ENCODE measurements at places on chromosomes 7 and 10.

GRCh38 chr7:148575640-148576411 lies 14.7 kb upstream of the C7orf33 start:
- peak; percentile 84 for DNase-seq

DNA sequence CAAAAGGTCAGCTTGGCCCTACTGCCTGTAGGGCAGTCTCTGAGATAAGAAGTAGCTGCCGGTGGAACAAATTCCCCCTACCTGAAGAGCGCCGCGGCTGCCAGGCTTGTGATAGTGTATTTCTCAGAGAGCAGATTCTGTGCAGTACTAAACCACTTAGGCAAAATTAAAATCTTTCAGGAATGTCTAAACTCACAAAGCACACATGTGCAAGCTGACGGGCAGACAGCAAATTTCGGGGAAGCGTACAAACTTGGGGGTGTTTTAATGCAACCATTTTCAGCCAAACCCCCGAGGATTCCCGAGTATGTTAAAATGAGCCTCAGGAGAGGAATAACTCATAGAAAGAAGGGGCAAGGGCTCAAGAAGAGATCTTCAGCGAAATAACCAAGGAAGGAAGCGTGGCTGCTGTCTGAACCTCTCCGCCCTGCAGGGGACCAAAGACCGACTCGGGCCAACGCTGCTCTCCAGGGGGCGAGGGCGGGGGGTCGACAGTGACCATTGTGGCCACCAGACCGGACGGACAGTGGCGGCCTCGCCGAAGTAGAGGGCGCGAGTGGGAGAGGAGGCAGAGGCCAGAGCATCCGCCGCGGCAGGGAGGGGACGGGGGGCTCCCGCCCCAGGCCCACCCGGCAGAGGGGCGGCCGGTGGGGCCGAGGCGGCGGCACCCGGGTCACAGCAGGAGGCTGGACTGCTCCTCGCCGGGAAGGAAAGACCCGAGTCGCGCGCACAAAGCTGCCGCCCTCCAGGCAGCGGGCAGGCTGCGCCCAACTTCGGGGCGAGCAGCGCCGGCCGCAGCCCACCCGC lies 819 bp downstream of the HYCC1 start:
- DNase-seq, result peak; percentile 33

GRCh38 chr7:28588602-28589001 lies 176.3 kb downstream of the CREB5 start:
- no peak for DNase-seq

- DNase-seq, result no peak
Observed at GRCh38 chr7:121504482-121504881, 108.4 kb upstream of the FAM3C start.

DNA sequence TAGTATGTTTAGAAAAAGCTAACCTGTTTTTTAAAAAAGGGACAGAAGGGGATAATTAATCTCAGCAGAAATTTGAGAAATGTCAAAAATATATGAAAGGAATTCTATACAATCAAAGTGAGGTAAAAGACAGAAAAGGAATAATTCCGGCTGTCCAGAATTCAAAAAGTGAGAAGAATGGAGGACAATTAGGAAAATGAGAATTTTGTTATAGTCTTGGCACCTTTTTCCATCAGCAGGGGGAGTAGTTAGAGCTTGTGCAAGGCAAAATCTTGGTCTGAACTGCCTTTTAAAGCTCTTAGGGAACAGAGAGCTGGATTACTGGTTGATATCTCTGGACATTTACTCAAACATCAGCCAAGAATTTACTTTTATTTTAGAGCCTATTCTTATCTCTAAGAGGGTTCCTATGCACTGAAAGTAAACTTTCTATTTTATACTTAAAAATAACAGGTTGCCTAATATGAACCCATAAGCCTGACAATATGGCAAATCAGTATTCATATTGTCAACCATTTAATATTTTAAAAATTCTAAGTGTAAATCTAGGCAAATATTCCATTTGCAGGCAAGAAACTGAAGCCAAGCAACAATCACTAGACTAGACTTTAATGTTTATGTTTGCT lies 185.6 kb downstream of the ANK3 start:
- no peak for DNase-seq

- DNase-seq, result no peak
Observed at GRCh38 chr10:130470973-130471372, 334.8 kb downstream of the GLRX3 start.

DNA sequence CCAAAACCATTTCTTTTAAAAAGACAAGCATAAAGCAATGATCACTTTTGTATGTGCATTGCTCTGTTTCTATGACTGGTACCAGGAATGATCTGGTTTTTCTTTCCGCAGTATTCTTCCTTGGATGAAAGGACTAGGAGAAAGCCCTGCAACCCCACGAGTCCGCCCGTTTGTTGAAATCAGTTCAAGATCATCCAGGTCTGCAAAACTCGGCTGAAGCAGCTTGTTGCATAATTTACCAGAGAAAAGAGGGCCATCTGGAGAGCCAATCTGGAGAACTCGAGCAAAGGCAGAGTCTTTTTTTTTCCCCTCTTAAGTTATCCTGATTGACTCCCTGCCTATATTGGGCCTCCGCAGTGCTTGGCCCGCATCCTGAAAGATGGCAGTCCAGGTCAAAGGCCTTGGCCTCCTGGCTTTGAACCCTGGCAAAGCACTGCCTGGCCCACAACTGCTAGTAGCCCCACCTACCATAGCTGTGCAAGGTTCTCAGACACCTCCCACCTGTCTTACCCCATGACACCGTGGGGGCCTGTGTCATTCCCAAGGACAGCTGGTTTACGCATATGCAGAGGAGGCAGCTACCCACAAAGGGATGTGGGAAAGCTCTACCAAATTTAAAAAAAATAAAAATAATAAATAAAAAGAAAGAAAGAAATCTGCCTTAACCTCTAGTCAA lies 572.2 kb downstream of the INHBA start:
- DNase-seq, result no peak

All from activated T-cell treated with anti-CD3 and anti-CD28 coated beads, Interleukin-2, amount 50 U/mL, for 48 hours (primary cell).